Breast epithelium (tissue), 4 donors: ENCODE measurements at places on chromosomes 4 and X.

DNA sequence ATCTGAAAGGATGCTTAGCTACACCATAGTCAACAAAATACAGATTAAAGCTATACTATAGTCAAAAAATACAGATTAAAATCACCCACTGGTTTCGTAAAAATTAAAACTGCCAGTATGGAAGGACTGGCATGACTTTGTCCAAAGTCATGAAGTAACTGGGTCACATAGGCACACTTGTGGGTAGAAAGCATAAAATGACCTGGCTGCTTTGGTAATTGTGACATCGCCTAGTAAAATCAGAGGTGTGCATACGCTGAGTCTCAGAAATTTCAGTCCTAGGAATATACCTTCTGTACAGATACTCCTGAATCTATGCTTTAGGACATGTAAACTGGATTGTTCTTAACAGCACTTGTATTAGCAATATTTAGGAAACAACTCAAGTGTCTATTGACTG, 28.1 kb downstream of the CLNK start:
- DNase-seq, result no peak

- DNase-seq, result no peak
These were observed 220.4 kb downstream of the MAML3 start for GRCh38 chr4:139933541-139933940.

DNA sequence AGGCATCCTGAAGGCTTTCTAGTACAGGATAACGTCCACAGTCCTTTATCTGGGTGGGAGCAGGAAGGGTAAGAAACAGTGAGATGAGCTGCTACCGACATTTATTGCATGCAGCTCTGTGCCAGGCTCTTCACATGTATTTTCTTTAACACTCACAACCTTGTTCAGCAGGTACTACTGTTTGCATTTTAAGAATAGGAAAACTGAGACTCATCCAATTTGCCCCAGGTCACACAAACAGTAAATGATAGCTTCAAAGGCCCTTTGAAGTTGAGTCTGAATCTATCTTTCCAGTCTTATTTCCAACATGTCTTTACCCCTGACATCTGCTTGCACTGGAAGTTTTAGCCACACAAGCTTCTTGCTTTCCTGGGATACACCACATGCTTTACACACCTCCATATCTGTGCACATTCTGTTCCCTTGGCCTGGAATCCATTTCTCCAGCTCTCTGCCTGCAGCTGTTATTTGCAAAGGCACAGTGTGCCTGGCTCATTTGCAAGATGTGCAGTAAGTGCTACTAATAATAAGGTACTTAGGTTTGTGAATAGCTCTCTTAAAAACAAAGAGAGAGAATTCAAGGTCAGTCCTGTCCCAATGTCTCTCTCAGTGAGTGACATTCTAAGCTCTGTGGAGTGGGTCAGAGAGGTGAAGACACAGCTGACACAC, 61.2 kb downstream of the METTL14 start:
- no peak for DNase-seq

DNA sequence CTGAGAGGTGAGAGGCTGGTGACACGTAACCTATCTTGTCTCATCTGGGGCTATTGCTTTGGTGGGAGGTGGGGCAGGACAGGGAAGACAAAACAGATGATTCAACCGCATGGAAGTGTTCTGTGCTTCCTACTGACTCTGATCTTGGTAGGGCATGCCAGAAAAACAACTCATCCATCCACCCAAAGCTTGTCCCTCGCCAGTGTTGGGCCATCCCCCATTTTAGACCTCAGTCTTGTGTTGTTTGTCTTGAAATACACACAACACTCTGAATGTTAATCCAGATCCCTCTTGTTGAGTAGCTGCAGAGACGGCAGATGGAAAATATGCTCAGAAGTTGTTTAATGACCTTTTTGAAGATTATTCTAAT, 377 bp downstream of the CHRNA9 start:
- no peak for DNase-seq

DNA sequence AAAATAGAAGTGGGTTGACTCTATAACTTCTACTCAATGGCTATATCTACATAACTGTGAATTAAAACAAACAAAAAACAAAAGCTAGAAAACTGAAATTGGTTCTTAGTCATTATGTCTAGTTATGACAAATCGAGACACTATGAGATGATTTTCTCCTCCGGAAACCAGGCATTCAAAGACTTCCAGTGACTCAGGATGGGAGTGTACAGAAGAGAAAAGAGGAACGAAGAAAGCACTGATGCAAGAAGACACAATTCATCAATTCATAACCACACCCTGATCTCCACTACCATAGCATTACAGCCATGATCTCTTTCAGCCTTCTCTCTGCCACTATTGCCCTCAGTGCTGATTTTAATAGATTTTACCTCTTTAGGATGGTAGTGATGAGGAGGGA, 253.6 kb downstream of the CBLL2 start:
- DNase-seq, result no peak

- no peak for DNase-seq
These were observed 78.4 kb downstream of the REPS2 start for GRCh38 chrX:17024886-17025285.

GRCh38 chr4:159496248-159496647, 393.4 kb downstream of the RAPGEF2 start:
- no peak for DNase-seq

GRCh38 chr4:104818579-104818978, 323.9 kb upstream of the CXXC4 start:
- DNase-seq, result no peak

DNA sequence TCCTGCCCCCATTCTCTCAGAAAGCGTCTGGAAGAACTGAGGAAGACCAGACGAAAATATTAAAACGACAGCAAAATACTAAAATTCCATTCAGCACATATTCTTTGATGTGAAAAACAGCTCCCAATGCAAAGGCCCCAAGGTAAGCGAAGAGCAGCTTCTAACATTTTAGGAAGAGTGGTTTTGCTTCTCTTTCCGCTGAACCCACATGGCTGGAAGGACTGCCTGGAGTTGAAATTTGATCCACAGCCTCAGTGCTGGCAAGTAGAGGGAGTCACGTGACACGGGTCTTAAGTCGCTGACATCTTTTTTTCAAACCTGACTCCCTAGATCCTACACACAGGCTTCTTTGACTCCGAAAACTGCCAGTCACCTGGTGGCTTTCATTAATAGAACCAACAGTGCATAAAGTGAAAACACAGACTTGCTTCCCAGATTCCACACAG, at the start of gene FAM13A:
FAM13A (minus strand) TSS at position 233 of the 446 bp plus-strand sequence; CDS start at position 12, 221 bp downstream.
- DNase-seq, result peak; percentile 90

- no peak for DNase-seq
These were observed 598.3 kb downstream of the SPRY1 start for GRCh38 chr4:123994917-123995316.

DNA sequence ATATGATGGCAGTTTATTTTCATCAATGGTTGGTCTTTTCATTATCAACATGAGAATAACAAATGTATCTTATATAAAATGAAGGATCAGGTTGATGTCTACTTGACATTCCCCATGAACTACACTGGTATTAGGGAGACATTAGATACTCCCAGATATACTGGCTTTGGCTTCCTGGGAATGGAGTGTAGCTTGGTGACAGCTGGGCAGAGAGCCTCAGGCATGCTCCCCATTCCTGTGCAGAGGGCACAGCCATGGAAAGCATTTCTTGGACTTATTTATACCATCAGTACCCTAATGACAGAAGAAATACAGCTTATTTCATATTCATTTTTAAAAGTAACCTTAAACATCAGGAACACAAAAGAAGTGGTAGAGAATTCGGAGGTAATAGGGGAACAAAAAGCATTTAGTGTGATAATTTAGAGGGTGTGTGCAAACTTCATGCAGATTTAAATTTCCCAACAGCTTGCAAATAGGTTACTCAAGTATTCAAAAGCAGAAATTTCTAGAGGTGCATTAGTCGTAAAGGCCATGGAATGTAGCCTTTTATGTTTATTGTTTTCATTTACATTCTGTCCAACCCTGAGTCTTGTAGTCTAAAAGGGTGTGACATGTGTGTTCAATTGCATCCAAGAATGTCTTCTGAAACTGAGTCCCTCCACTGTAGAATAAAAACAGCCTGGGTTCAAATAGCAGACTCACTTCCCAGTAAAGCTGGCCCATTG, 573.8 kb downstream of the KCNIP4 start:
- no peak for DNase-seq

GRCh38 chr4:136796953-136797352, 735.3 kb downstream of the PCDH18 start:
- DNase-seq, result no peak
